ENCODE measurements at places on chromosomes 2 and 18.
A peak's percentile ranks its signal among the peaks of the same experiment; 100 is the strongest.

GRCh38 chr2:158402665-158403064 is 53.9 kb downstream of the CCDC148 start:
- no peak for DNase-seq

DNA sequence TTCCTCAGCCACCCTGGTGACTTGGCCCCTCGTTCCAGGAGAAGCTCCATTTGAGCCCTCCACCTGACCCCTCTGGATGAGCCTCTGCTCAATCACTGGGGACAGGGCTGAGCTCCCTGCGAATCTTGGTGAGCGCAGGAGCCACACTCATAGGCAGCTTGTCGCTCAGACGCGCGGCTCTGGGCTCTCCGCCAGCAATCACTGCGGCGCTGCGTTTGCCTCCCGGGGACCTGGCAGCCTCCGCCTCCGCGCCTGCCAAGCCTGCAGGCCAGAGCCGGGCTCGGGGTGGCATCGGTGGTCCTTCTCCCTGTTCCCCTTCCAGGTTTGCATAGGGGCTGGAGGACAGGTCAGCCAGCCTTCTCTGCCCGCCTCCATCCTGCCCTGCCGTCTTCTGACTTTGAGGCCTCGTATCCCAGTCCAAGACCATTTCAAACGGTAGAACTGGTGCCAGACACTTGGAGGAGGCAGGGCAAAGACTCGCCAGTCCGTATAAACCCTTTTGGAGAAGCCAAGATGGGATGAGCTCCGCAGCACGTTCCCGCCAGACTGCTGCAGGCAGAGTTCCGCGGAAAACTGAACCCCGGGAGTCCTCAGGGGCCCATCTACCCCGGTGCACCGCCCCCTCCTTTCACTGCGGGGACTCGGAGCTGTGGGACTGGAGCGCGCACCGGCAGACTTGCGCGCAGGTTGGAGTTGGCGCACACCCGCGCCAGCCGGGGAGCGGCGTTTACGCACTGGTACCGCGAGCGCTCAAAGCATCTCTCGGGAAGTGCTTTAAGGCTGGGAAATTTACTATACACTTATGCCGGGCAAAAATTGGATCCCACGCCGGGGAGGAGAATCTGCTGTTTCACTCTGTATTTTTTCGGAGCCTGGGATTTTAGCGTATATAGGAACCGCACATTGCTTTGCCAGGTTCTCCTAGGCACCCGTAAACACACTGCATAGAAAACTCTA is 1.1 kb upstream of the TACR1 start:
- DNase-seq = no peak

- no peak for DNase-seq
These were observed 51.3 kb downstream of the BCL11A start for GRCh38 chr2:60502144-60502543.

GRCh38 chr2:21198637-21199036 is 74.9 kb downstream of the TDRD15 start:
- DNase-seq = no peak

- DNase-seq = no peak
These were observed 24.3 kb upstream of the RIOK3 start for GRCh38 chr18:23428821-23429220.

GRCh38 chr2:1781291-1782080 is 37.2 kb upstream of the PXDN start:
- DNase-seq = no peak

GRCh38 chr2:19235308-19235707 is 123.1 kb downstream of the OSR1 start:
- peak; percentile 73 for DNase-seq

DNA sequence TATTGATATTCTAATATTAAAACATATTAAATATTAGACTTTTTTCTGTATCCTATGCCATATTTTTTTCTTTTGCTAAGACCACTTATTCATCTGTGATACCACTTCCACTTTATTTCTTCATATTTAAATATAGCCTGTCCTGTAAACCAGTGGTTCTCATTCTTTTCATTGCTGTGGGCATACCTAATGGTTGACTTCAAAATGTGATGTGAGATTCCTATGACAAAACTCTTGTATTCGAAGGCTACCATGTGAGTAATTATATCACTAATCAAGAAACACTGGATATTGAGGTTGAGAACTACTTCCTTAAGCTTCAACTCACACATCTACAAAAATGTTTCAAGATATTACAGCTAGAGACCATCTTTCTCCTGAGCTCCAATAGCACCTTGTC is 3.6 kb downstream of the SCRN3 start:
- no peak for DNase-seq

DNA sequence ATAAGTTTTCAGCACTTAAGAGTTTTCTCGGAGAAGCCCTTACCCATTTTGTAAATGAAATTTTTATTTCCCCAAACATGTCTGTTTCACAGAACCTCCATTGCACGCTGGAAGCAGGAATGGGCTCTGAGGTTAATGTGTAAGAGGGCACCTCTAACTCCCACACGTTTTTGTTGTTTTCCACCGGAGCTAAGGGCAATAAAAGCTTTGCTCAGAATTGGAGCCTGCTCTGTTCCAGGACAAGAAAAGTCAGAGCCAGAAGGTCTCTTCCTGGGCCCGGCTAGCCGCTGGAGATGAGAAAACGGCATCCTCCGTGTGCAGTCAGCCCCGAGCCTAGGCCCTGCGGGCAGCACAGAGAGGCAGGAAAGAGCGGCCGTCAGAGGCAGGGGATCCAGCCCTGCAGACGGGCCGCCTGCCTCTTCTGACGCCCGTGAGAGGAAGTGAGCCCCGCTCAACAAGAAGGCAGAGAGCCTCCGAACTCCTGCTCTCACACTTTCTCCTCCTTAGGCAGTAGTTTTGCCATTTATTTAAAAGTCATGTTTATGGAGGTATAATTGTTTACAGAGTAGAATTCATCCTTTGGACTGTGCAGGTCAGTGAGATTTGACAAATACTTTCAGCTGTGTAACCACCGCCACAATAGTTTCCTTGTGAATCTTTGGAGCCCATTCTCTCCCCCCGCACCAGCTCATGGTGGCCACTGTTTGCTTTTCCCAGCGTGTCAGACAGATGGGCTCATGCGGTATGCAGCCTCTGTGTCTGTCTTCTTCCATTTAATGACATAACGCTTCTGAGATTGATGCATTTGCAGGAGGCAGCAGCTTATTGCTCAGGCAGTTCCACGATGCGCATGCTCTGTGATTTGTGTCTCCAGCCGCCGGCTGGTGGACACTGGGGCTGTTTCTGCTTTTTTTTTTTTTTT is 117.3 kb downstream of the GALR1 start:
- peak; percentile 8 for DNase-seq

DNA sequence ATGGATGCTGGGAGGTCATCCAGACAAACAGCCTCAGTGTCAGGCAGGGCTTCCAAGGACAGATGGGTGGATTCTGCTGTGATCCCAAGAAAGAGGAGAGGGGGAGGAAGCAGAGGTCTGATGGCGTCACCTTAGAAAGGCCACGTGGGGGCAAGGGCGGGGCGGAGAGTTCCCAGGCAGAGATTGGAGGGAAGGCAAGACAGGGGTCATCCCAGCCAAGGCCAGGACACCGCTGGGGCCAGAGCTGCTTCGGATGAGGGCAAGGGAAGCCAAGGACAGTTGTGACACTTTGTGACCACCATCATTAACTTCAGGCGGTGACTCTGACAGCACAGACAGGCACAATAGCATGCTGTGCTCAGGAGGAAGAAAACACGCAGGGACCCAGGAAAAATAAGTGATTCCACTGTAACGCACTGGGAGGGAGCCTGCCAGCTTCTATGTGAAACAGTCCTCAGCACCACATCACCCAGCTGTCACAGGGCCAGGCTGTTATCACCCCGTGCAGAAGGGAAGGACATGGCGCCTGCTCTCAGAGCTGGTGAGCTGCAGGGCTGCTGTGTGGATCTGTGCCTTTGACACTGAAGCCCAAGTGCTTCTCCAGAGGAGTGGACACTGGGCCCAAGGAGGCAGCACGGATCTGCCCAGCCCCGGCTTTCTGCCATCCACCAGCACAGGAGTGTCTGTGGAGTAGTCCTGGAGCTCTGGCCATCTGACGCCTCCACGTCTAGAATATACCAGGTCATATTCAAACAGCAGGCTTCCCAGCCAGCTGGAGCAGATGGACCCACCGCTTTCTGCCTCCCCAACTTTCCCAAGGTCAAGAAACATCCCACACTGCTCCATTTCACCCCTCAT is 204.1 kb downstream of the NDUFA10 start:
- DNase-seq = no peak

DNA sequence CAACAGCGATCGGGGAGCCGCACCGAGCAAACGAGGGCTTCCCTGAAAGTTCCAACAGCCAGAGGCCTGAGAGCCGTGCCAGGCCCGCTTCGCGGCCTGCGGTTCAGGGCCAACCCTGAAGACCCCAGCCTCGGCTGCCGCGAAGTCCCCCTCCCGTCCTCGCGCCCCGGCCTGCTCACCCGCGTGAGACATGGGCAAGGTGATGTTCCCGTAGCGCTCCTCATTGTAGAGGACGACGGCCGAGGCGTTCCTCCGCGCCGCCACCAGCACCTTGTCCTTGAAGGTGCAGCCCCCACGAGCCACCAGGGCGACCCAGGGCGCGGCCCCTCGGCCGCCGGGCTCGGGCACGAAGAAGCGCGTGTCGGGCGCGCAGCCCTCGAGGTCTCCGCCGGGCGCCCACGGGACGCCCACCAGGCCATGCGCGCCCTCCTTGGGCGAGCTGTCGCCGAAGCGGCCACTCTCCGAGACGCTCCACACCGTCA is 510 bp downstream of the RNF149 start:
- no peak for DNase-seq

GRCh38 chr18:25735459-25735858 is 355.0 kb downstream of the SS18 start:
- no peak for DNase-seq

DNA sequence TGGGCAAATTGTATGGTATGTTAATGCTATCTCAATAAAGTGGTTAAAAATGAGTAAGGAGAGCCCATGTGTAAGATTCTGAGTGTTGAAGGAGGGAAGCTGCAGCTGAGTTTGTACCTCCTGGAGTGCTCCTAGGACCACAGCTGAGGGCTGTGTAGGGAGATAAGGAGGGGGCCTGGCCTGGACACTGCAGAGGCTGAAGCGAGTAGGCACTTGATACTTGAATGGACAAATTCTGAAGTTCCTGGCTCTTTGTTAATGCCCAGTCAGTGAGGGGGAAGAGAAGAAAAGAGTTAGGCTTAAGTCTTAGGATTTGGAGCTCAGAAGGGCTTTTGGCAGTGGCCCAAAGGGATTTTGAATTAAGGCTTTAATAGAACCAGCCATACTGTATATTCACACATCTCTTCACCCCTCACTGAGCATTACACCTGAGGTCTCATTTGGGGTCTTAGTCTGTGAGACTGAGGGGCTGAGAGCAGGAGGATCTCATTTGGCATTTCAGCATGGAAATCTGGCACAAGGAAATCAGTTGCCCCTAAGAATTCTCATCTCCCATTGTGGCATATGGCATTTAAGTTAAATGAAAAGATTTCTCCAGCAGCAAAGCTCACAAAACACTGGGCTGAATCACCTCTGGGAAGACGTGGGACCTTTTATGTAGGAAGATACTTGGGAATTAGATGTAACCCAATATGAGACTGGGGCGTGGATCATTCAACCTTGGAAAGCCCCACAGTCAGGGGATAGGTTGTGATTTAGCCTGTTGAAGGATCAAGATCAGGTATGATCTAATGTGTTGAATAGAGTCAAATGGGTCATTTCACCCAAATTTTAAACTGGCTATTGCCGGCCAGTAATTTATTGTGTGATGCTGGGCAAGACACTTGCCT is 46.8 kb downstream of the LIPG start:
- no peak for DNase-seq

GRCh38 chr2:96276787-96277499 is 10.9 kb downstream of the CIAO1 start:
- no peak for DNase-seq

- DNase-seq = no peak
These were observed 41.8 kb downstream of the TTC32 start for GRCh38 chr2:19860022-19860421.

DNA sequence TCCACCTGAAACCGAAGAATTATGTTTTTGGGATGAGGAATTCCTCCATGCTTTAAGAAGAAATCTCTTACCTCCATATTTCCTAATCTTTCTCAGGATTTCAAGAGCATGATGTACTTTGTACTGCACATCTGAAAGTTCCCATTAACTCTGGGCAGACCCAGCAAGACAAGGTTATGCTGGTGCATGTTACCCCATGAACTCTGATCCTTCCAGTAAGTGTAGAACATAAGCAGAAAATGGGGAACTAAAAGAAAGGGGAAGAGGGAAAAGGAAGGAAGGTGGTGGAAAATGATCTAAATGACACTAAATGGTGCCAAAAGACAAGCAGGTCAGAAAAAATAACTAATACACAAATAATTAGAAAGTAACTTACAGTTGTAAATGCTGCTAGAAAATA is 50.7 kb downstream of the STRN start:
- no peak for DNase-seq

DNA sequence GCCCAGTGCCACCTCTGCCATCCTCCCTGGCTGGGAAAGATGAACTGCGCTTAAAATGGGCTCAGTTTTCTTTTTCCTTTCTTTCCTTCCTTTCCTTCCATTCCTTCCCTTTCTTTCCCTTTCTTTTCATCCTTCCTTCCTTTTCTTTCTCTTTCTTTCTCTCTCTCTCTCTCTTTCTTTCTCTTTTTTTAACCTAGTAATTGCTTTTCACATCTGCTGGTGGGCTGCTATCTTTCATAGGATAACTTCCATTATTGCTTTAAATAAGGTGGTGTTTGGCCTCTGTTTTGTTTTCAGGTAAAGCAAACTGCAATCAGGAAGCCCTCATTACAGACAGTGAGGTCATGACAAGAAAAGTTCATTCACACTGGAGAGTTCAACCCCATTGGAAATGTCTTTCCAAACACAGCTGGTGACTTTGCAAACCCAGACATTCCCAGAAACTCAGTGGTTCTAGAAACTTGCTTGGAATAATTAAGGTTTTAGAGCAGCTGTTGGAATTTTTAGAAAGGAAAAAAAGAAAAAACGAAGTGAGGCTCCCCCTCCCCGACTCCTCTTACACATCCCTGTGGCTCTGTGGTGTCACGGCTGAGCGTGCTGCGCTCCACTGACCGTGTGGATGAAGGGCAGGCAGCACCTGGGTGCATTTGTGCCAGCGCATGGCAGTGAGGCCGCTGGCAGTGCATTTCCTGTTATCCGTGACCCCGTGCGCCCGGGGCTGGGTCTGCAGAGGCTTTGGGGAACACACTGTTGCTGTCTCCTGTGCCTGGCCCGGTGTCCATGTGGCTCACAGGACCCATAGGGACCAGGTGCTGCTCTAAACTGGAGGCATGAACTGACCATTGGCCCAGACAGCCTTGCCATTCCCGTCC is 76.9 kb downstream of the MBP start:
- no peak for DNase-seq

DNA sequence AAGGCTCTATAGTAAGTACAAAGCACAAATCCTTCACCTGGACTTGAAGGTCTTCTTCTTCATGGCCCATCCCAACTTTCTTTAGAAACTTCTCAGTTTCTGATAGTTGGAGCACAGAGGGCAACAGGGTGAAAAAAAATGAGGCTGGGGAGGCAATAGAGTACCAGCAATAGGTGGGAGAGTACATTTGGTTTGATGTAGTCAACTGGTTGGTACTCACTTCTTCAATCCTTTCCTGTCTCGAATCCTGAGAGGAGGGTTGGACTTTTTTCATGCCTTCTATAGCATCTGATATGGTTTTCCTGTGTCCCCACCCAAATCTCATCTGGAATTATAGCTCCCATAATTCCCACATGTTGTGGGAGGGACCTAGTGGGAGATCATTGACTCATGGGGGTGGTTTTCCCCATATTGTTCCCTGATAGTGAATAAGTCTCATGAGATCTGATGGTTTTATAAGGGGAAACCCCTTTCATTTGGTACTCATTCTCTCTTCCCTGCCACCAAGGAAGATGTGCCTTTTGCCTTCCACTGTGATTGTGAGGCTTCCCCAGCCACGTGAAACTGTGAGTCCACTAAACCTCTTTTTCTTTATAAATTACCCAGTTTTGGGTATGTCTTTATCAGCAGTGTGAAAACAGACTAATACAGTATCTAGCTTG is 75.9 kb upstream of the LCLAT1 start:
- no peak for DNase-seq

Data from fibroblast of skin of left quadriceps (primary cell).